Activated B cell treated with CpG ODN at 0.5 μM for 24 hours (primary cell): ENCODE measurements at places on chromosomes 2 and 18. TPM values are rescaled to one million over a fixed set of nuclear protein-coding genes. Genes with fewer than 3 reads are reported as not detected.

The ZNF804A gene
- 1.8 and 2.3 TPM in 2 replicates for total RNA-seq

The SEPTIN10 gene
- total RNA-seq, result 0.35 and 0.69 TPM in 2 replicates

The CTDP1 gene
- 28.1 and 33.8 TPM in 2 replicates for total RNA-seq

The MC4R gene
- total RNA-seq, result not detected in 2 replicates

The GKN2 gene
- total RNA-seq, result not detected in 2 replicates

The SLC14A1 gene
- total RNA-seq, result 1.2 and 2.0 TPM in 2 replicates

- H3K4me3 ChIP-seq, result no peak overlapping the region
- no peaks in the 10 kb centered on the region for H3K27me3 ChIP-seq
- no peaks in the 10 kb centered on the region for H3K36me3 ChIP-seq
- H3K4me1 ChIP-seq, result no peaks in the 10 kb centered on the region
Measured at GRCh38 chr18:72427721-72428120, 116.4 kb downstream of the CBLN2 start.

- DNase-seq, result no peak
- peaks cover 13% of the 10 kb centered on the region for H3K4me1 ChIP-seq
- H3K27ac ChIP-seq, result no peak overlapping the region
- H3K27me3 ChIP-seq, result no peaks in the 10 kb centered on the region
- H3K36me3 ChIP-seq, result no peaks in the 10 kb centered on the region
Measured at GRCh38 chr2:128690869-128691268, 372.2 kb upstream of the HS6ST1 start.

GRCh38 chr2:217981084-217981730 lies 21.6 kb downstream of the TNS1 start:
- H3K36me3 ChIP-seq, result no peaks in the 10 kb centered on the region
- H3K27me3 ChIP-seq, result no peaks in the 10 kb centered on the region
- H3K4me1 ChIP-seq, result no peaks in the 10 kb centered on the region
- H3K4me3 ChIP-seq, result no peak overlapping the region
- H3K27ac ChIP-seq, result no peak overlapping the region
- DNase-seq, result no peak

GRCh38 chr2:10048501-10049171 lies 5.3 kb downstream of the KLF11 start:
- no peak for DNase-seq
- H3K27ac ChIP-seq, result no peak overlapping the region
- no peaks in the 10 kb centered on the region for H3K27me3 ChIP-seq

DNA sequence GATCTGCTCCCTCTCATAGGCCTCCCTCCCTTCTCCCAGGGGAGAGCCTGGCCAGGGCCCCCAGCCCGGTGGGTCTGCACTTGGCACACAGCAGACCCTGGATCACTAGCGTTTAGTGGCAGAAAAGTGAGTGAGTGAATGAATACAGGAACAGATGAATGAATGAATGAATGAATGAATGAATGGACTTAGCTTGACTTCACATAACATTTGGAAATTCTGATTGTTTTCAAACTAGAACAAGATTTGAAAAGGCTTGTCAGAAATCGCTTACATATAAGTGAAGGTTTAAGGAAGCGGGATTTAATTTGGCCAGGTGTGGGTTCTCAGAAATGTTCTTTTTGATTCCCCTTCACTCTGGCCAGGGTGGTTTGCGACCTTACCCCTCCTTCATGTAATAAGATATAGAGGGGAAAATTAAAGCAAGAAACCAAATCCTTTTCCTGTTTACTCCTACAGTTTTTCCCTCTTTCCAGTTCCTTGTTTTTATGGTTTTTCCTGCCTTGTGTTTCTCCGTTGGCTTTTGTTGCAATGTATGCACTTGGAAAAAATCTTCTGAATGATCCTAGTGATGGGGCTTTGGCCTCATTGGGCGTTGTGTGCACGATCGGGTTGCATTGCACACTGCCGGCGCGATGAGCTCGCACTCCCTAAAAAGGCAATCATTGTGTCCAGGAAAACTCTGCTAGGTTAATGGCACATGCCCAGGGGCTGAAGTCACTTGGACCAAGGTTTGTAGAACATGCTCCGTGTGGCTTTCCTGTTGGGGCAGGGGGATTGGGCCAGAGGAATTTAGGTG lies 16.4 kb downstream of the LRRFIP1 start:
- no peaks in the 10 kb centered on the region for H3K4me1 ChIP-seq
- DNase-seq, result no peak
- no peaks in the 10 kb centered on the region for H3K36me3 ChIP-seq
- H3K27me3 ChIP-seq, result peaks cover 17% of the 10 kb centered on the region

DNA sequence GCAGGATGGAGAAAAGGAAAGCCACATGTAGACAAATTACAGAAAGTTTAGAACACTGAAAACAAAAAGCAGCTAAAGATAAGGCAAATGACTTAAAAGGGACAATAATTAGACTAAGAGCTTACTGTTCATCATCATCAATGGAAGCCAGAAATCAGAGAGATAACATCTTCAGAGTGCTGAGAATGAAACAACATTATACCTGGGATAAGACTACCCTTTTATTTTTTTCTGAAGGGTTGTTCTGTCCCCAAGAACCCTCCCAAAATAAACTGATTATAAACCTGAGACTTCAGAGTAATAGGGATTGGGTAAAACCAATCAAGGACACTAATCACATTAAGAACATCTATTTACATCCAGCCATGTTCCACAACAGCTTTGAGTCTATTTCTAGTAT lies 6.9 kb upstream of the NEDD4L start:
- no peak for DNase-seq
- H3K4me3 ChIP-seq, result no peak overlapping the region
- H3K27me3 ChIP-seq, result peaks cover 4% of the 10 kb centered on the region
- H3K4me1 ChIP-seq, result peaks cover 24% of the 10 kb centered on the region
- no peak overlapping the region for H3K27ac ChIP-seq

GRCh38 chr18:66495844-66496243 lies 108.0 kb downstream of the CDH19 start:
- no peaks in the 10 kb centered on the region for H3K4me1 ChIP-seq
- no peaks in the 10 kb centered on the region for H3K36me3 ChIP-seq
- H3K27ac ChIP-seq, result no peak overlapping the region
- DNase-seq, result no peak
- H3K27me3 ChIP-seq, result no peaks in the 10 kb centered on the region
- H3K4me3 ChIP-seq, result no peak overlapping the region

DNA sequence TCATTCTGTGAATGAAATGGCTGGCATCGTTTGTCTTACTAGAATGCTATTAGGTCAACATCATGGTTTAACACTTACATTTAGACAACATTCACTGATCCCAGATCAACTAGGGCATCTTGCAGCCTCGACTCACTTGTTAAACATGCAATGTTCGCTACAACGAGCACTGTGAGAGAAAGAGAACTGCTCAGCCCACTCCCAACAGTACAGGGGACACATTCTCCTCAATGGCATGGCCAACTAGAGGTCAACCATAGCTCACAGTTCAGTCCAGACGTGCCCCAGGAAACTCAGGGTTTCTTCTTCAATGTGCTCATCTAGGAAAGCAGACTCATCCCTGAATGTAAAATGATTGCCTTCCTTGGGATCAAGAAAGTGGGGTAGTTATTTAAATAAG lies 5.9 kb downstream of the WIPF1 start:
- H3K4me1 ChIP-seq, result peaks cover 80% of the 10 kb centered on the region
- DNase-seq, result no peak
- peaks cover 67% of the 10 kb centered on the region for H3K36me3 ChIP-seq
- no peaks in the 10 kb centered on the region for H3K27me3 ChIP-seq

- H3K36me3 ChIP-seq, result peaks cover 25% of the 10 kb centered on the region
- DNase-seq, result no peak
- H3K27me3 ChIP-seq, result no peaks in the 10 kb centered on the region
- H3K4me1 ChIP-seq, result peaks cover 35% of the 10 kb centered on the region
- H3K4me3 ChIP-seq, result no peak overlapping the region
Measured at GRCh38 chr2:226898897-226899296, 63.0 kb downstream of the RHBDD1 start.

DNA sequence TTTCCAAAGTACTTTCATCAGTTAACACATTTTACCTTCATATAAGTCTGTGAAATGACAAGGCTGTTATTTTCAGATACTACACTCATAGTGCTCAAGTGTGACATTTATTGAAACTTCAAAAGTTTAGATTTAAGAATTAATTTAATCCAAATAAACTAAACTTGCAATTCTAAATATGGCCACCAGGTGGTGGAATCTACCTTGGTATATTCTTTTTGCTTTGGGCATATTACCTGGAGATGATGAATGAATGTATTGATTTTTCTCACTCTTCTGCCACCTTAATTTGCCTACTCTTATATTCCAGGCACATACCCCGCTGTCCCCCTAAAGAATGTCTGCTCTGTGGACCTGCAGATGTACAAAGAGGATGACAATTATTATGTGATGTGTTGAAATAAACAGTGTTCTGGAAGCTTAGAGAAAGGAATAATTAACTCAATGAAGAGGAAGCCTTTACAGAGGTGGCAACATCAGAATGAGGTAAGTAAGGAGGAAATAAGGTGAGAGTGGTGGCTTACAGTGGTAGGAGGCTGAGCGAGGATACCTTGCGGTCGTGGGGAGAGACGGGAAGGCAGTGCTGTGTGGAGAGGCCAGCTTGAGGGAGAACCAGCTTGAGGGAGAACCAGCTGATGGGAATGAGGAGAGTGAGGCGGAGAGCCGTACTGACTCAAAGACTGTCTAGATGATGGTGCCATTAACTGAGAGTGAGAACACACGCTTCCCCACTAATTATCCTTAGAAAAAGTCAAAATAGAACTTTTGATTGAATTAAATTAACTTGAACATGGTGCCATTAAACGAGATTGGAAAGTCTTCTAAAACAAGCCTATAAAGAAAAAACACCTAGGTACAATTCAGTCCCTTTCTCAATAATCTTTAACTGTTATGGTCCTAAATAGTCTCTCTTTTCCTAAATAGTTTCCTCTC lies 179.5 kb downstream of the CELF4 start:
- DNase-seq, result no peak
- H3K27me3 ChIP-seq, result no peaks in the 10 kb centered on the region
- H3K4me3 ChIP-seq, result no peak overlapping the region
- H3K4me1 ChIP-seq, result no peaks in the 10 kb centered on the region
- H3K36me3 ChIP-seq, result no peaks in the 10 kb centered on the region
- no peak overlapping the region for H3K27ac ChIP-seq

- no peaks in the 10 kb centered on the region for H3K4me1 ChIP-seq
- no peaks in the 10 kb centered on the region for H3K36me3 ChIP-seq
- no peak for DNase-seq
- no peak overlapping the region for H3K27ac ChIP-seq
- no peak overlapping the region for H3K4me3 ChIP-seq
Measured at GRCh38 chr2:223513771-223514455, 88.2 kb downstream of the SCG2 start.

GRCh38 chr2:97713296-97714083 lies at the start of gene ZAP70:
Gene ZAP70, plus strand, starts transcription at chr2:97713576. Its CDS starts 10,461 bp downstream, at chr2:97724037.
- no peaks in the 10 kb centered on the region for H3K36me3 ChIP-seq
- peak within 1 kb of the TSS; percentile 7 for H3K27ac ChIP-seq
- H3K4me3 ChIP-seq, result peak within 1 kb of the TSS; percentile 12
- H3K4me1 ChIP-seq, result peaks cover 30% of the 10 kb centered on the region
- DNase-seq, result no peak
- peaks cover 6% of the 10 kb centered on the region for H3K27me3 ChIP-seq

DNA sequence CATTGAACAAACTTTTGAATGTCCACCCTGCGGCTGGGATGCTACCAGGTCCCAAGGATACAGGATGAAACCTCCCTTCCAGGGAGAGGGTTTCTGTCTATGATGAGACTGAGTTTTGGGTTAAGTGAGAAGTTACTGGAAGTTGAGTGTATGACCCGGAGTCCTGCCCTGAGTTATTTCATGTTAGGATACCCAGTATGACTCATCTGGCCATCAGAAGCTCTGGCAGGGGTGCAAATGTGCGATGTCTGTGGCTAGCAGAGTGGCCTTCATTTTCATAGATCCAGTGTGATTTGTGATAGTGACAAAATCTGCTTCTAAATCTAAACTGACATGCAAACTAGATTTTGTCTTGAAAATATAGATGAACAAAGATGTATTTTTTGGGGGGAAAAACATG lies 55.3 kb downstream of the KCTD1 start:
- no peak overlapping the region for H3K27ac ChIP-seq
- H3K27me3 ChIP-seq, result no peaks in the 10 kb centered on the region
- H3K4me1 ChIP-seq, result no peaks in the 10 kb centered on the region
- DNase-seq, result no peak

- H3K4me1 ChIP-seq, result peaks cover 3% of the 10 kb centered on the region
- peaks cover 6% of the 10 kb centered on the region for H3K27me3 ChIP-seq
- H3K27ac ChIP-seq, result no peak overlapping the region
Measured at GRCh38 chr2:195838002-195838401, 181.0 kb downstream of the SLC39A10 start.
